Neural progenitor cell (in vitro differentiated cells): ENCODE measurements at places on chromosomes 2 and 18.
A peak's percentile ranks its signal among the peaks of the same experiment; 100 is the strongest.

DNA sequence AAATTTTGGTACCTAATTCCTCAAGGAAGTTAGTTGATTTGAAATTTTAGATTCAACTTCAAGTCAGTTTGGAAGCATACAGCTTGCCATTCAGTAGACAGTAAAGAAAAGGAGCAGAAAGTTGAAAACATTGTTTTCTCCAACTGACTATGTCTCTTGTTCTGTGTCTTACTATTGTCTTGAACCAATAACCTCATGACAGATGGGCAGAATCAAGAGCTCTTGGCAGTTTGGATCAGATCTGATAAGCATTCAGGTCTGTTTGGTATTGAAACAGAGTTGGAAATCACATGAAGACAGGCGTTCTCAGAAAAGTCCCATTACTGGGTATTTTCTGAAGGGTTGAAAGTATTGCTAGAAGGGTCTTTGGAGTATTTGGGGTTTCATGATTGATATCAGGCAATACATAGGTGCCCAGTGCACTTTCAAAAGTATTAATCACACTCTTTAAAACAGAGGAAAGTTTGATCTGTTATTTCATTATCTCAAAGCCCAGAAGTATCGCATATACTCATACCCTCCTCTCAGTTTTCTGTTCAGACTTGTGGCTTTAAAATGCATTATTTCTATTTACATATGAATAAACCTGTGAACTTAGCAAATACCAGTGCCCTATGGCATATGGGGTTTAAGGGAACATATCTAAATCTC lies 428.4 kb upstream of the ZEB2 start:
- H3K27me3 ChIP-seq = no peaks in the 10 kb centered on the region
- H3K27ac ChIP-seq = no peak overlapping the region
- DNase-seq = no peak

DNA sequence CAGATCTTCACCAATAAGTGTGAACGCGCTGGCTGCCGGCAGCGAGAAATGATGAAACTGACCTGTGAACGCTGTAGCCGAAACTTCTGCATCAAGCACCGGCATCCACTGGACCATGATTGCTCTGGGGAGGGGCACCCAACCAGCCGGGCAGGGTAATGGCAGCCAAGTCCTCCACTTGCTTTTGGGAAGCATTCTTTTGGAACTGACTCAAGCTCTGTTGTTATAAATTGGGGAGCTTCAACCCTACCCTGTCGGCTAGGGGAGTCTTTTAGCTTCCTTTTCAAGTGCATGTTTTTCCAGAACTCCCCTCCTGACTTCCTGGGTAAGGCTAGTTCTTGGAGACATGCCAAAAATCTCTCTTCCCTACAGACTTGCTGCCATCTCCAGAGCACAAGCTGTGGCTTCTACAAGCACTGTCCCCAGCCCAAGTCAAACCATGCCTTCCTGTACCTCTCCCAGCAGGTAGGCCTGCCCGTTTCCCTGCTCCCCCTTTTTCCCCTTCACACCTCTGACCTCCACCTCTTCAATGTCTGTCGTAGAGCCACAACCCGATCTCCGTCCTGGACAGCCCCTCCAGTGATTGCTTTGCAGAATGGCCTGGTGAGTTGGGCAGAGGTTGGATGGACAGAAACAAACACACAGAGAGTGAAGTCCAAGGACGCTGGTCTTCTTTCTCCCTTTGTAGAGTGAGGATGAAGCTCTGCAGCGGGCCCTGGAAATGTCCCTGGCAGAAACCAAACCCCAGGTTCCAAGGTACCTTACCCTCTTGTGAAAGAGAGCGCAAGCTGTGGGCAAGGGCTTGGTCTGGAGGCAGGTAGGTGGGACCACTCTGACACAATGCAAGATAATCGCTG lies 1.5 kb downstream of the ZFAND2B start:
- H3K36me3 ChIP-seq = no peaks in the 10 kb centered on the region
- no peak for DNase-seq
- H3K4me3 ChIP-seq = peak overlapping the region; percentile 66
- no peak overlapping the region for H3K27ac ChIP-seq
- peaks cover 7% of the 10 kb centered on the region for H3K4me1 ChIP-seq

GRCh38 chr2:195674491-195675221 lies 17.6 kb downstream of the SLC39A10 start:
- no peak overlapping the region for H3K27ac ChIP-seq
- H3K27me3 ChIP-seq = no peaks in the 10 kb centered on the region
- DNase-seq = no peak
- no peak overlapping the region for H3K4me3 ChIP-seq

DNA sequence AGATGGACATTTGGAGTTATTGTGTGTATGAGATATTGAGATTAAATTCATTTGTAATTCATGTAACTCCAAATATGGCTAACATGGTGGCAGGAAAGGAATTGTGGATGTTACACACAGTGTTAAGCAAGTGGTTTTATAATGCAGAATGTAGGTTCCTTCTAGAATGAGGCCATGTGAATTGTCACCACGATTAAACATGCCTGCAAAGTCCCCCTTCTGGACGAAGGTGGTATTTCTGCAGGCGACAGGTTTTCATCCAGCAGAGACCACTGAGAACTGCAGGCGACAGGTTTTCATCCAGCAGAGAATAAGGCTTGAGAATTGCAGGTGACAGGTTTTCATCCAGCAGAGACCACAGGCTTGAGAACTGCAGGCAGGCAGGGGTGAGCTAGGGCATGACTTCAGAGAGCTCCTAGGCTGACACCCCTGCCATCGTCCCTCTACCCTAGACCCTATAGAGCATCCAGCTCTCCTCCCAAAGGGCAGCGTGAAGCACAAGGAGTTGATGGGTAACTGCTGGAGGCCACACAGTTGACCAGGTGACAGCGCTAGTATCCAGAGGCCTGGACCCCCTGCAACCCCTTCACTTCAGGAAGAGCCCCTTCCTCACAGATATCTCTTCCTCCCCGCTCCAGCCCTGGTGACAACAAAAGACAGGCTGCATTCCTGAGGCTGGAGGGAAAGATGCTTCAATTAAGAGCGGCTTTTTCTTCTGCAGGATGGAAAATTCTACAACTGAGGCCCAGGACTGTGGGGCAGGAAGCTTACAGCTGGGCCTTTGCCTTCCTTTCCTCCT lies 175.8 kb downstream of the LOXHD1 start:
- H3K27ac ChIP-seq = no peak overlapping the region
- H3K27me3 ChIP-seq = no peaks in the 10 kb centered on the region
- H3K4me3 ChIP-seq = no peak overlapping the region

DNA sequence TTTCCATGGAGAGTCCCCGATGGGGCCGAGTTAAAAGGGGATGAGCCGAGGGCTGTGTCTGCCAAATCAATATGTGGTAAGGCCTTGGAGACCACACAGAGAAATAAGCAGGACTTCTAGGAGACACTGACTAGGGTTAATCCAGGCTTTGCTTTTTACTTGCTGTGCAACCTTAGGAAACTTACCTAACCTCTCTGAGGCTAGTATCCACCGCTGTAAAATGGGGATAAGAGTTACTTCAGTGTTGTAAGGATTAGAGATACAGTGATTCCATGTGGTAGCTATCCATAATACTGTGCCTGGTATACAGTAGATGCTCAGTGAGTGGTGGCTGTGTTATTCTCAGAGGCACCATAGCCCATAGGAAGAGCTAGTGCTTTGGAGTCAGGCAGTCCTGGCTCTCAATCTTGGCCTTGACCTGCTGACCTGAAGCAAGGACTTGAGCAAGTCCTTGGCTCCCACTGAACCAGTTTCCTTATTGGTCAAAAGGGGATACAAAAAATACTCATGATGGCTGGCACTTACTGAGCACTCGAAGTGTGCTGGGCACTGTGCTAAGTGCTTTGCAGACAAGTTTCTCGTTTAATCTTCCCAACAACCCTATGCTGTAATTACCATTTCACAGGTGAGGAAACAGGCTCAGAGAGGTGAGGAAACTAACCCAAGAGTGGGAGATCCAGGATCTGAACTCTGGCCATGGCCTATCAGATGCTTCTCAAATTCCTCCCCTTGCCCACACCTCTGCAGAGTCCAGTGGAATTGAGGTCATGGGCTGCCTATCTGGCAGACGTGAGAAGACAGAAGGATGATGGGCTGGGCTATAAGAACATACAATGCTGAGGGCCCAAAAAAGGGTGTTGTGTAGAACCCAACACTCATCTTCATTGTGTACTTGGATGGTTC lies 12.0 kb upstream of the DES start:
- H3K27ac ChIP-seq = no peak overlapping the region
- no peaks in the 10 kb centered on the region for H3K36me3 ChIP-seq
- peaks cover 17% of the 10 kb centered on the region for H3K4me1 ChIP-seq
- DNase-seq = no peak

DNA sequence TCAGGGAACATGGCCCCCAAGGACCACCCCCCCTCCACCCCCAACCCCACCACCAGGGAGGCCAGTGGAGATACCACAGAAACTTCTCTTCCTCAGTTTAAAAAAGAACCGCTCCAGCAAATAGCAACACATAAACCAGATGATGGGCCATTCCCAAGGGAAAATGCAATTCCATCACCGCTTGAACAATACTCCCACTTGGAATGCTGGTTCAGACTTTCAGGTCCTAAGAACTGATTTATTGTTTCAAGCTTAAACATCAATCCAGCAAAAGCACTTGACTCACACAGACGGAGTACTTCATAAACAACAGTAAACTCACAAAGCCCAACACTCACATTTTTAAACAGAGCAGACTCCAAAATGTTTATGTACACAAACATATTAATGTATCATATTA lies 6.9 kb downstream of the HDAC4 start:
- no peaks in the 10 kb centered on the region for H3K36me3 ChIP-seq
- peaks cover 15% of the 10 kb centered on the region for H3K4me1 ChIP-seq
- no peak overlapping the region for H3K27ac ChIP-seq
- no peaks in the 10 kb centered on the region for H3K27me3 ChIP-seq

- no peak overlapping the region for H3K27ac ChIP-seq
- no peaks in the 10 kb centered on the region for H3K36me3 ChIP-seq
- no peak overlapping the region for H3K4me3 ChIP-seq
- no peak for DNase-seq
Measured at GRCh38 chr2:11187731-11188130, 32.5 kb downstream of the SLC66A3 start.

DNA sequence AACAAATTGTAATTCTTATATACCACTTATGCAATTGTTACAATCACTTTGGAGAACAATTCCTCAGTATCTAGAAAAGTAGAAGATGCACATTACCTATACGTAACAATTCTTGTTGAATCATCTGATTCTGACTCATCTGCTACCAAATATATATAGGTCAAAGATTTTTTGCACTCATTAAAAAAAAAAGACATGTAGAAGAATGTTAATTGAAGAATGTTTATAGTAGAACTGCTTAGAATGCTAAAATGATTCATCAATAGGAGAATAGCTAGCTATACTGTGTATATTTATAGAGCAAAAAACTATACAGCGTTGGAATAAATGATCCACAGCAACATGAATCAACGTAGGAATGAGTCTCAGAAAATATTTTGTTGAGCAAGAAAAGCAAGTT lies 29.5 kb upstream of the STAT1 start:
- no peak overlapping the region for H3K4me3 ChIP-seq
- H3K36me3 ChIP-seq = no peaks in the 10 kb centered on the region
- no peaks in the 10 kb centered on the region for H3K4me1 ChIP-seq
- H3K27ac ChIP-seq = no peak overlapping the region

DNA sequence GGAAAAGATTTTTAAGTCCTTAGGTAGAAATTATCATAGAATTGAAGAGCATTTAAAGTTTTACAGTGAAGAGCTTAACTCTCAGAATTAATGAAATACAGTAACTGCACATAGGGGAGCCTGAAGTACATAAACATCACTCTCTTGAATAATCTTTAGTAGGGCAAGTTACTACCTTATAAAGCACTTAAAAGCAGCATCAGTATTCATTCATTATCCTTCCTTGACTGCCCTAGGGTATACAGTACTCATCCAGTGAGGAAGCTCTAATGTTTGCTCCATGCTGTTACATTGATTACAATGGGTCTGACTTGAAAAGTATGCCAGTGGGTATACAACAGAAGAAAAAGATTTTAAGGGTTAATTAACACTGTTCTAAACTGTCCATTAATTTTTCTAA lies 66.5 kb downstream of the ATF2 start:
- H3K4me1 ChIP-seq = no peaks in the 10 kb centered on the region
- H3K4me3 ChIP-seq = no peak overlapping the region
- H3K36me3 ChIP-seq = peaks cover 35% of the 10 kb centered on the region
- H3K27me3 ChIP-seq = no peaks in the 10 kb centered on the region
- H3K27ac ChIP-seq = peak overlapping the region; percentile 16

DNA sequence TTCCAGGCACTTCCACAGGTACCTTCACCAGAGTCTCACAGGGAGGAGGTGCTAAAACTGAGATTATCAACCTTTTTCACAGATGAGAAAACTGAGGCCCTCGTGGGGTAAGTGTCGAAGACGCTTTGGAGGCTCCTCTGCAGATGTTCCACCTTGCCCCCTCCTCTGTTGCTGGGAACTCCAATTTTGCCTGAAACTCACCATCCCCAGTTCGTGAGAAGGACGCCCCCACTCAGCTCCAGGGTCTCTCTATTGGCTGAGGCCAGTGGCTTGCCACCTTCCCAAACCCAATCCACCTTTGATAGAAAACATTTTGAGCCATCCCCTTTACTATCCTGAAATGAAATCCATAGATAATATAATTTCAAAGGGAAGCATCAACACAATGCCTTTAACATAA lies 109.1 kb downstream of the CYP26B1 start:
- no peaks in the 10 kb centered on the region for H3K4me1 ChIP-seq
- H3K27me3 ChIP-seq = no peaks in the 10 kb centered on the region
- DNase-seq = no peak
- no peaks in the 10 kb centered on the region for H3K36me3 ChIP-seq
- H3K4me3 ChIP-seq = no peak overlapping the region

- no peak for DNase-seq
- H3K27ac ChIP-seq = no peak overlapping the region
- peaks cover 4% of the 10 kb centered on the region for H3K36me3 ChIP-seq
Measured at GRCh38 chr2:127737892-127738291, 36.6 kb downstream of the SFT2D3 start.

- H3K4me1 ChIP-seq = no peaks in the 10 kb centered on the region
- DNase-seq = peak; percentile 33
- H3K36me3 ChIP-seq = no peaks in the 10 kb centered on the region
- no peaks in the 10 kb centered on the region for H3K27me3 ChIP-seq
- no peak overlapping the region for H3K27ac ChIP-seq
Measured at GRCh38 chr2:33412920-33413319, 63.5 kb upstream of the RASGRP3 start.

DNA sequence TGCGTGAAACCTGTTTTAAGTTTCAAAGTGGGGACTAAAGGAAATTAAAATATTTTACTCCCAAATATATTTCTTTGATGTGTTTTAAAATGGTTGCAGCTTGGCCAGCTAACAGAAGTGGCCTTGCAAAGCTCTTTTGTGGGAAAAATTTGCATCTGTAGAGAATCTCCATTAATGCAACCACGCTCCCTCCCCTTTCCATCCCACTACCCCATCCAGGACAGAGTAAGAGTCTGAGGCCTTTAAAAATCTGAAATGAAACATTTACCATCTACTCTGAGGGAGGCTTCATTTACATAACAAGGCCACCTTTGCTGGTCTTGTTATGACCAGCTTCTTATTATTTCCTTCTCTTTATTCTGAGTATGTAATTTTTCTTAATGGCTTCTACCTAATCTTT lies 63.5 kb downstream of the STAT4 start:
- no peaks in the 10 kb centered on the region for H3K27me3 ChIP-seq
- no peak overlapping the region for H3K4me3 ChIP-seq
- no peak for DNase-seq
- H3K27ac ChIP-seq = no peak overlapping the region
- no peaks in the 10 kb centered on the region for H3K36me3 ChIP-seq
